Ascending aorta (tissue), 2 donors: ENCODE measurements at places on chromosomes 4 and X.

GRCh38 chr4:154407443-154407842 is 84.2 kb downstream of the DCHS2 start:
- DNase-seq = no peak

GRCh38 chr4:78247536-78248285 is 190.6 kb downstream of the FRAS1 start:
- DNase-seq = no peak

GRCh38 chr4:6047130-6047673 is 29.0 kb upstream of the C4orf50 start:
- no peak for DNase-seq

DNA sequence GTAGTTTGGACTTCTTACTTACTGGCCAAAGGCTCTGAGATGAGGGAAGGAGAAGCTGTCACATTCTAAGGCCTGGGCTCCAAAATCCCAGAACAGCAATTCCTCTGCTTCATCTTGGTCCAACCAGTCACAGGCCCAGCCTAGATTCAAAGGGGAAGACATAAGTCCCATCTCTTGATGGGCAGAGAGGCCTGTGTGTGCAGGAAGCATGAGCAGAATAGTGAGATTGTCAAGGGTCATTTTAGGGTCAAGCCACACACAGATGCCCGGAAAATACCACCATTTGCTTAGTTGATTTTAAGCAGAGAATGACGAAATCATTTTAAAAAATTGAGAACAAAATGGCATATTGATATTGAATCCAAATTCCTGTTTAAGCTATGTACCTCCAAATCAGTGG is 580.9 kb upstream of the ZFP42 start:
- no peak for DNase-seq
